ENCODE measurements at places on chromosomes 1 and 21.

- DNase-seq, result no peak
These were observed 128.0 kb upstream of the C1orf174 start for GRCh38 chr1:4028139-4028501.

DNA sequence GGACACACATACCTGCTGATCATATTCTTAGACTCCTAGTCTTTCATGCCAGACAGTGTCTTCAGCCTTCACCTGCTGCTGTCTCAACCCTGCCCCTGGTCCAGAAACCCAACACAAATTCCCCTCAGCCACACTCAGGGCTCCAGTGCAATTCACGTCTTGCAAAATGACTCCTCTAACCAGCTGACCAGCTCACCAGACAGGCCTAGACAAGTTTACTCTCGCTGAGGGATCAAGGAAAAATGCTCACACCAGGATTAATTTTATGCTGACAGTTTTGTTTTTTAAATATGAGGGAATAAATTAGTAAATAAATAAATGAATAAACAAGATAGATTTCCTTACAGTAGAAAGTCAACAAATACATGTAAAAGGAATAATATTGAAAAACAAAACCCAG is 28.5 kb downstream of the CCDC185 start:
- DNase-seq, result no peak

DNA sequence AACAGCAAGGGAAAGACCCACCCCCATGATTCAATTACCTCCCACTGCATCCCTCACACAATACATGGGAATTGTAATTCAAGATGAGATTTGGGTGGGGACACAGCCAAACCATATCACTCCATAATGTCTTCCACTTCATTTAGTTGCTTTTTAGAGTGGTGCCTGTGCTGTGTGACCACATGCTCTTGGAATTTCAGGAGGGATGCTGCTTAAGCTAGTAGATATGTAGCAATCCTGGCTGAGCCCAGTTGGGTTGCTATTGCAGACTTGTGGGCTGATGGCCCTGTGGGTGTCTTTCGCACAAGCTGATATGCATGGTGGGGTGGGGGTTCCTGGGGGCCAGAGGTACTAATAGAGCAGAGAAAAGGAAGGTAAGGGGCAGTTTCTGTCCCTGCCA is 160.4 kb upstream of the SYT6 start:
- DNase-seq, result no peak

GRCh38 chr1:200558866-200559459 is 61.6 kb downstream of the KIF14 start:
- DNase-seq, result no peak

- DNase-seq, result no peak
These were observed 49.6 kb downstream of the ZFYVE9 start for GRCh38 chr1:52191395-52191965.

DNA sequence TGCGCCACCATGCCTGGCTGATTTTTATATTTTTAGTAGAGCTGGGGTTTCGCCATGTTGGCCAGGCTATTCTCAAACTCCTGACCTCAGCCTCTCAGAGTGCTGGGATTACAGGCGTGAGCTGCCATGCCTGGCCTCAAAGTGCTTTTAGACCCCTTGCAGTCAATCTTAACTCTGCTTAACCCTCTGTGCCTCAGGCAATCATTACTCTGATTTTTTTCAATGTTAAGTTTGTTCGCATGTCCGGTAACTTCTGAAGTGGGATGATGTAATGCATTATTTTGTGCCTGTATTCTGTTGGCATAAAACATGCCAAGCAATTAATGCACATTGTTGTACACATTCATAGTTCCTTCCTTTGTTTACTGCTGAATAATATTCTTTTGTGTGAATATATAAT is 18.6 kb downstream of the SMG7 start:
- DNase-seq, result no peak

GRCh38 chr1:166079276-166079675 is 87.5 kb downstream of the FAM78B start:
- DNase-seq, result no peak

- DNase-seq, result no peak
These were observed 49.9 kb downstream of the CBS start for GRCh38 chr21:43025636-43026180.
